ENCODE measurements at places on chromosomes 3 and 15.

GRCh38 chr3:44309500-44309899 lies 29.1 kb upstream of the TCAIM start:
- no peak for DNase-seq

DNA sequence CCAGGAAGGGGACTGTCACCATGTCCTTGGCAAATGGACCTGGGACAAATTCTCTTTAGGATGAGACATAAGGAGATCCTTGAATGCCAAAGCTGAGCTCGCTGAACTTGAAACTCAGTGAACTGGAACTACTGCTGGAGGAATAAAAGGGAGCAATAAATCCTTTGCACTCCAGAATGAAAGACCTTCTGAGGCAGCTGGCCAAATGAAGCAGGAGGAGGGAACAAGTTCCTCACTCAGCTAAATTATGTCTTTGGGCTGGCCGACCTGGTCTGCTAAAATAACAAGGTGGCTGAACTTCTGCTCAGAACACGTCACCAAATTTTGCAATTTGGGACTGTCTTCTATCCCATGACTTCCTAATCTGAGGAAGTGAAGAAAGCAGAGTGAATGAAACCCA lies 314.7 kb downstream of the LPP start:
- peak; percentile 76 for DNase-seq

- DNase-seq: peak; percentile 59
Measured at GRCh38 chr15:101637516-101637915, 14.7 kb downstream of the TM2D3 start.

- peak; percentile 93 for DNase-seq
Measured at GRCh38 chr15:34810443-34811129, 15.2 kb upstream of the ACTC1 start.

GRCh38 chr3:81503026-81503425 lies 258.4 kb downstream of the GBE1 start:
- no peak for DNase-seq

DNA sequence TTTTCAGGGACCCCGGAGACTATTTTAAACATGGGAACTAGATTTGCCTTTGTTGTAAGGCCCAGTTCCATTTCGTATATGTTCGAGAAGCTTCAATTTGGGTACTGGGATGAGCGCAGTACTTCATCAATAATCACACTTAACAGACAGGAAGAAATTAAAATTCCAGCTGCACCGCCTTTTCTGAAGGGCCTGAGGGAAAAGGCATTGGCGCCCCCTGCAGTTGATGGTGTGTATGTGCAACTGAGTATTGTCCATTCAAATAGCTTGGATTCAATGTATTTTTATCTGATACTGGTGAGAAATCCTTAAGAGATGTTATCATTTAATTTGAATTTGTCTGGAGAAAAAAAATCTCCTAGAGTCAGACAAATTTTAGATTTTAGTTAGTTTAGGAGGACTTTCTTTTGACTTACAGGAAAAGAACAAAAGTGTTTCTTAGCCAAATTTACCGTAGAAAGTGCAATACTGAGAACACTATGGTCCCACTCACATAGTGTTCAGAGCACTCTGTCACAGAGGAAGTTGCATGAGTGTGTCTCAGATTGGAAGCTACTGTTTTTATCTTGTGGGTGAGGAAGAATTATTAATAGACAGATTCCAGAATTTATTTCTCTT lies 5.4 kb upstream of the ALDH1A2 start:
- peak; percentile 63 for DNase-seq

- DNase-seq: no peak
Measured at GRCh38 chr3:159724627-159725026, 264.0 kb upstream of the IL12A start.

DNA sequence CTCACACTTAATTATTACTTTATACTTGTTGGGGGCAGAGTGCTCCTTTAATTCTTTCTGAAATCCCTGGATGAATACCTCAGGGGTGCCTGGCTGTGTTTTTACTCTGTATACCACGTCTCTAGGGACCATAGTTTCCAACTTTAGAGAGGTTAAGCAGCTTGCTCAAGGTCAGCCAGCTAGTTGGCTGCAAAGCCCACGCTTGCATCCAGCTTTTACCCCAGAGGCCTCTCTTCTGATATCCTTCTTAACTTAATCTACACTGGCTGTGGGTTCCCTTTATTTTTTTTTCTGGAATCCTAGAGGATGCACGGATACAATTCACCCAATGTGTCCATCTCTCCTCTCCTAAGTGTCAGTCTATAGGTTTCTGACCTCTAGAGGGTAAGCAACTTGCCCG lies 1.4 kb downstream of the PDZRN3 start:
- DNase-seq: no peak

GRCh38 chr3:12483872-12484197 lies 445 bp upstream of the TSEN2 start:
- no peak for DNase-seq

All from astrocyte of the spinal cord (primary cell).